Activated naive CD8-positive, alpha-beta T cell treated with anti-CD3 and anti-CD28 coated beads, Interleukin-2, amount 50 U/mL, for 16 hours (primary cell): ENCODE measurements at places on chromosomes 13 and 19.

DNA sequence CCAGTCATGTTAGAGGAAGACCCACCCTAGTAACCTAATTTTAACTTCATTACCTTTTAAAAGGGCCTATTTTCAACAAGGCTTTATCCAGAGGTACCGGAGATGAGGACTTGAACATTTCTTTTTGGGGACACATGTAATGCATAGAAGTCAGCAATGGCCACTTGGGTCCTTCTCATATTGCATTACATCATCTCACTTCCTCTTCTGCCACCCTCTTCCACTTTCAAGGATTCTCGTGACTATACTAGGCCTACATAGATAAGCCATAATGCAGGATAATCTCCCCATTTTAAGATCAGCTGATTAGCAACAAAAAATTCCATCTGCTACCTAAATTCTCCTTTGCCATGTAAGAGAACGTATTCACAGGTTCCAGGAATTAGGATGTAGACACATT is 557.2 kb downstream of the KCTD12 start:
- DNase-seq, result no peak

GRCh38 chr19:49189259-49189658 is 31.7 kb downstream of the TRPM4 start:
- no peak for DNase-seq

DNA sequence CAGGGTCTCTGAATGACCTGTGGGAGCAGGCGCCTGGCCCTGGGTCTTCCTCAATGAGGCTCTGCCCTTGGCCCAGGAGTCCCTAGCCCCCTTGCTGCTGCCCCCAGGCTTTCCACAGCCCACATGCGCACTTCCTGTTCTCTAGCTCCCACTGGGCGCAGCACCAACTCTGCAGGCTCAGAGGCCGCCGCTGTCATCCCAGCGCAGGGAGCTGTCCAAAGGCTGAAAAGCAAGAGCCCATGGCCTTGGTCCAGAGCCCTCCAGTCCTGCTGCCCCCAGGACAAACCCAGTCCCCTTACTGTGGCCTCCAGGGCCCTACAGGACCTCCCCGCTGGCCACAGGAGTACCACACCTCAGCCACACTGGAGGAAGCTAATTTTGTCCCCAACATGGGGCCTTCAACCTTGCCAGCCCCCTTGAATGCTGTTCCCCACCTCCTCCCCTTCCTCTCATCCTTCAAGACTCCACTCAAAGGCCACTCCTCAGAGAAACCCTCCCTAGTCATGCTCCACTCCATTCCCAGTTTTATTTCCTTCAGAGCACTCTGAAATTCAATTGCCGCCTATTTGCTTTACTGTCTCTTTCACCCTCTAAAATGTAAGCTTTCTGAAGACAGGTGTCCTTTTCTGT is 8.0 kb upstream of the POU2F2 start:
- DNase-seq, result no peak

GRCh38 chr19:39032063-39032918 is at the start of gene FBXO27:
Gene FBXO27 (minus strand): TSS chr19:39032549. CDS start chr19:39032227, 322 bp downstream.
- DNase-seq, result no peak
